Bronchial epithelial cell (primary cell): ENCODE measurements at places on chromosomes 11 and 22.

DNA sequence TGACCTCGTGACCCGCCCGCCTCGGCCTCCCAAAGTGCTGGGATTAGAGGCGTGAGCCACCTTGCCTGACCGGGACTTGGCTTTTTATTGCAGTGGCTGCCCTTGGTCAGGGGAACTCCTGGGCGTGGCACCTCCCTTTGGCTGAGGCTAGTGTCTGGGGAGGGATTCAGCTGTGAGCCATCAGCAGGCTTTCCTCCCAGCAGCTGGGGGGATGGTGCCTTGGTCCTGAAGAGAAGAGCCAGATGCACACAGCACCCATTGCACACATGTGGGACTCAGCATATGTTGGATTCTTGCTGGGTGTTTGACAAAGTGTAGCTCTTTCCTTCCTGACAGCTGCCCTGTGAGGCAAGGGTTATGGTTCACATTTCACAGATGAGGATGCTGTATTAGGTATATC, 8.4 kb downstream of the CYTH4 start:
- DNase-seq, result no peak

DNA sequence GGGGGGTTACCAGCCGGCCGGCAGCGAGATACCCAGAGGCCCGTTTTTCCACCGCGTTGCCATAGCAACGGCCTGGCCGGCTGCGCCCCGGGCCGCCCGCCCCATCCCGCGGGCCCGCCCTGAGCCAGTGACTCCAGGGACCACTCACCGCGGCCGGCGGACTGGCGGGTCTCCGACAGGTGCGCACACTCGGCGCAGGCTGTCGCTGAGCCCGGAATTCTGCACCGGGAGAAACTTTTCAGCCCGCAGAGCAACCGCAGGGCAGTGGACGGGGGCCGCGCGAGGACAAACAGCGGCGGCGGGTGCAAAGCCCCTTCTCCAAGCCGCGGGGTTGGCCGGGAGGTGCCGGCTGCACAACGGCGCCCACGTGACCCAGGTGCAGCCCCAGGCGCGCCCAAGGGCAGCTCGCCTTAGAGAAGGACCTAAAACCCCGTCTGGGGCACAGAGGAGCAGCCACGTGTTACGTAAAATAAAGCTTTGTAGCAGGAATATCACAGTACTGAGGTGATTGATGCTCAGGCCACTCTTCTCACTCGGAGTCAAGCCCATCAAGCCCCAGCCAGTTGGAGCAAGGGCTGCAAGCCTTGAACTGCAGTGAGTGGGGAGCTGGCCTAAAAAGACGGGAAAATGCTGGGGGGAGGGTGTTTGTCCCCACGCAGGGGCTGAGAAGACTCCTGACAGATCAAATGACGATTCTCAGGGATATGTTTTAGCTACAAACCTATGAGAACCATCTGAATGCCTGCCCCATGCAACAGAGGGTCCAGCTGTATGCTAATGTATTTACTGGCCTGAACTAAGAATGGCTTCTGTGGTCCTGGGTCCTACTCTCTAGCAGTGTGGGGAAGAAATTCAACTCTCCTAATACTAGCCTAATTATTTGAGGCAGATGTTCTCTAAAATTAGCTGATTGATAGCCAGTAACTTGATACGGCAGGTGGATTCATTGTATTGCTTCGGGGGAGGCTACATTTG, at the start of gene STK33:
STK33 (minus strand) TSS at position 294 of the 975 bp plus-strand sequence. CDS start 119,323 bp downstream, outside the sequence.
- DNase-seq, result no peak

- no peak for DNase-seq
Measured at GRCh38 chr11:124176925-124177715, 6.0 kb upstream of the OR10D3 start.

GRCh38 chr11:89437317-89437716, 53.9 kb downstream of the NOX4 start:
- no peak for DNase-seq

DNA sequence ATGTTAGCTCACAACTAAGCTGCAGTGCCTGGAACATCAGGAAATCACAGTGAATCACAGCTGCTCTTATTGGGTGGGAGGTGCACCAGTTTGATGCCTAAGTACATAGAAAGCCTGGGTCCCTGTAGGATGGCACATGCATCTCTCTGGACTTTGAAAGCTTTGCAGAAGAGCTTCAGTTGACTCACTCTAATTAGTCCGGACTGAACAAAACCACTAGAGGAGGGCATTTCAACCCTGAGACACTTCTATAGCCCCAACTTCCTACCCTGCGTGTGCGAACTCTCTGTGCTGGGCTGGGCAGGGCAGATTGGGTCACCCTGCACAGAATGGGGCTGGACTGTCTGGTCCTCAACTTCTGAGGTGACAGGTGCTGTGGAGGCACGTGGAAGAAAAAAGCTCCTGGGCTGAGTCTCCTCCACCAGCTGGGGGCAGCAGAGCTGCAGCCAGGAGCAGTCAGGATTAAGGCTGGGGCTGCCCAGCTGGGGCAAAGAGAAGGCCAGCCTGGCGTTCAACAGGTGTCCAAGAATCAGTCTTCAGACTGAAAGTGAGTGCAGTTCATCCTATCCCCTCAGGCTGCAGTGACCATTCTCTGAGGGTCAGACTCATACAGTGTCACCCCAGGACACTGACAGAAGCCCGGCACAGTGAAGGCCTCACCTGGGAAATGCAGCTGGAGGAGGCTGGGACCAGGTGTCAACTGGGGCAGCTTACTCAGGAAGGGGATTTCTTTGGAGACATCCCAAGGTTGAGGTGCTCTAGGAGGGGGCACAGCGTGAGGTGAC, 22.1 kb downstream of the GGTLC2 start:
- DNase-seq, result no peak

GRCh38 chr11:102596578-102596977, 28.6 kb downstream of the MMP20 start:
- DNase-seq, result no peak

GRCh38 chr11:68828155-68828931, 13.4 kb downstream of the CPT1A start:
- DNase-seq, result no peak

DNA sequence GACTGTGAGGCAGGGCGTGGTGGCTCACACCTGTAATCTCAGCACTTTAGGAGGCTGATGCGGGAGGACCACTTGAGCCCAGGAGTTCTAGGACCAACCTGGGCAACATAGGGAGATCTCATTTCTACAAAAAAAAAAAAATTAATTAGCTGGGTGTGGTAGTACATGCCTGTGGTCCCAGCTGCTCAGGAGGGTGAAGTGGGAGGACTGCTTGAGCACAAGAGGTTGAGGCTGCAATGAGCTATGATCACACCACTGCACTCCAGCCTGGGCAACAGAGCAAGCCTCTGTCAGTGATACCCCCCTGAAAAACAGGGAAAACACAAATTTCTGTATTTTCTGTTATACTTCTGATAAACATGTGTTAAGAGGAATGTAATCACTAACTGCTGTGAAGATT, 57.8 kb upstream of the ARHGAP32 start:
- no peak for DNase-seq

GRCh38 chr22:22196018-22196533, 48.5 kb upstream of the VPREB1 start:
- DNase-seq, result no peak
